ENCODE measurements at places on chromosomes 4 and X. TPM values are rescaled to one million over a fixed set of nuclear protein-coding genes. Genes with fewer than 3 reads are reported as not detected.

- H3K27ac ChIP-seq, result no peak overlapping the region
- no peaks in the 10 kb centered on the region for H3K36me3 ChIP-seq
- H3K4me1 ChIP-seq, result no peaks in the 10 kb centered on the region
- no peak for DNase-seq
These were observed 108.0 kb upstream of the PBDC1 start for GRCh38 chrX:76064825-76065224.

- peak overlapping the region; percentile 74 for H3K4me3 ChIP-seq
- no peaks in the 10 kb centered on the region for H3K27me3 ChIP-seq
- no peaks in the 10 kb centered on the region for H3K4me1 ChIP-seq
These were observed 2.9 kb upstream of the FAT1 start for GRCh38 chr4:186726426-186727168.

GRCh38 chr4:165060938-165061337 is 7.3 kb downstream of the TRIM75 start:
- H3K27ac ChIP-seq, result no peak overlapping the region
- H3K4me3 ChIP-seq, result no peak overlapping the region
- no peaks in the 10 kb centered on the region for H3K27me3 ChIP-seq
- DNase-seq, result no peak

HS6ST2 gene
- total RNA-seq, result 6.1 TPM

POU3F4 gene
- total RNA-seq, result not detected

- H3K36me3 ChIP-seq, result no peaks in the 10 kb centered on the region
- H3K4me1 ChIP-seq, result no peaks in the 10 kb centered on the region
- no peaks in the 10 kb centered on the region for H3K27me3 ChIP-seq
- DNase-seq, result no peak
- no peak overlapping the region for H3K4me3 ChIP-seq
These were observed 732.1 kb downstream of the STIM2 start for GRCh38 chr4:27592738-27593137.

DNA sequence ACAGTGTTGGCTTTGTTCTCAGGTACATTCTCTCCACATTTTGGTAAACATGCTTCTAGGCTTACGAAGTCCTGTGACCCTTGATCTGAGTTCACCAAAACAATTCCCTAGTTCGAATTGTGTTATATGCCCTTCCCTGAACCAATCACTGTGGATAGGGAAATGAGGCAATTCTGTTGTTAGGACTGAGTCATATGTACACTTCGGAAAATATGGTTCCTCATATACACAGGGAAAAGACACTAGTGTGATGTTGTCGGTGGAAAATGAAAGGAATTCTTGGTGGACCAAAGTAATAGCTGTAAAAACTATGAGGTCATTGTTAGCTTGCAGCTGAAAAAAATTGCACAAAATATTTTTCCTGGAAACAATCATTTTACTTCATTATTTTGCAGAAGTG is 46.6 kb upstream of the MAGEC2 start:
- H3K4me3 ChIP-seq, result no peak overlapping the region
- H3K27ac ChIP-seq, result no peak overlapping the region
- H3K36me3 ChIP-seq, result no peaks in the 10 kb centered on the region
- no peak for DNase-seq
